Tibial artery (tissue), 4 donors: ENCODE measurements at places on chromosomes 1 and 21.

DNA sequence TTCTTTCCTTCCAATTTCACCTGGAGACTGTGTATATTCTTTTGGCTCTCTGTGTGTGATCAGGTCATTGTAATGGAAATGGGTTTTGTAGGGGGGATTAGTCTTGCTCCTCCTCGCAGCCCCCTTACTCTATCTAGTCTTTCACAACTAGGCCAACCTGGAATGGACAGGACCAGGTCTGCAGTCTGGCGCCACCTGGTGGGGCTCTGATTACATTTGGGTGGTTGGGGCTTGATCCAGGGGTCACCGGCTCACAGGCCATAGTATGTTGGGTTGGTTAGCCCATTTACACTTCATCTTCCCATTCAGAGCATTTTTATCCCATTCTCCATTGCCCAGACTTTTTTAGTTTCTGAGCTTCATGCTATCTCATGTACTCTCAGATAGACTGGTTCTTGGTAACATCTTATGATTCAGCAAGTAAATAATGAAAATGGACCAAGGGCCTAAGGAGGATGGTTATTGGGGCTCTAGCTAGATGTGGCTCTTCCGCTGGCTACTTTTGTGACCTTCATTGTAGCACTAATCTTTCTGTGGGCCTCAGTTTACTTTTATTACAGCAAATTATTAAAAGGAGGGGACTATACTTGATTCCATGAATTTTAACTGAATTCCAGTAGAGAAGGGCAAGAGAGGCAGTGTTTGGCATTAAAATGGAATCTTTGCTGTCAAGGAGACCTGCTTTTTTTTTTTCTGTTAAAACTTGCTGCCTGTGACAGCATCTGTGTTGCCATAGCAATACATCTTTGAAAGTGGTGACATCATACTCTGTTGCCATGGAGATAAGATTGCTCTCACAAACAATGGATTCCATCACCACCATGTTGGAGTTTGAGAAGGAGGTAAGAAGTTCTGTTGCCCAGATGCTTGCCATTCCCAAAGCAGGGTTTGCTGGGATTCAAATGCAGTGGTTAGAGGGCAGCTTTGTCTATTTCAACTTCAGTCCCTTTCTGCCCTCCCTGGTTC is 150.1 kb downstream of the PLXNA2 start:
- DNase-seq, result peak; percentile 75

- peak; percentile 48 for DNase-seq
Observed at GRCh38 chr1:227958617-227959324, 11.0 kb upstream of the WNT9A start.

GRCh38 chr1:205373798-205374175 is 17.1 kb upstream of the KLHDC8A start:
- no peak for DNase-seq

GRCh38 chr1:198942466-198942865 is 303.6 kb downstream of the PTPRC start:
- DNase-seq, result no peak
